ENCODE measurements at places on chromosomes 11 and 22.

- DNase-seq: no peak
These were observed 91.9 kb upstream of the NTM start for GRCh38 chr11:131278472-131278871.

- DNase-seq: no peak
These were observed 50.2 kb downstream of the MIAT start for GRCh38 chr22:26707581-26707980.

- no peak for DNase-seq
These were observed 8.0 kb downstream of the POLD4 start for GRCh38 chr11:67345247-67345919.

DNA sequence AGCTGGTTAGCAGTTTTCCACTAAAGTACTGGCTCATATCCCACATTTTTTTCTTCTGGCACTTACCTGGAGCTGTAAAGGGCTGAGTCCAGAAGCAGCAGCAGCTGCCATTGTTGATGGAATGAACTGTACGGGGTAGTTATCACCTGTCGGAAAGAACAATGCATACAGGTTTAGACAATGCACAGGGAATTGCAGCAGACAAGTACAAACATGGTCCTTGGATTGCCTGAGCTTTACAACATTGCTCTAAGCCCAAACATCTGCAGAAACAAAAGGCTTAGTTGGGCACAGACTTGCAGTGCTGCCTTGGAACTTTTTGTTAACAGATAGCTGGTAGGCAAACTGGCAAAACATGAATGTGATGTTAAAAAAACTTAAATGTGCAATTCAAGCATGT, 258.8 kb downstream of the SOX6 start:
- DNase-seq: peak; percentile 84

DNA sequence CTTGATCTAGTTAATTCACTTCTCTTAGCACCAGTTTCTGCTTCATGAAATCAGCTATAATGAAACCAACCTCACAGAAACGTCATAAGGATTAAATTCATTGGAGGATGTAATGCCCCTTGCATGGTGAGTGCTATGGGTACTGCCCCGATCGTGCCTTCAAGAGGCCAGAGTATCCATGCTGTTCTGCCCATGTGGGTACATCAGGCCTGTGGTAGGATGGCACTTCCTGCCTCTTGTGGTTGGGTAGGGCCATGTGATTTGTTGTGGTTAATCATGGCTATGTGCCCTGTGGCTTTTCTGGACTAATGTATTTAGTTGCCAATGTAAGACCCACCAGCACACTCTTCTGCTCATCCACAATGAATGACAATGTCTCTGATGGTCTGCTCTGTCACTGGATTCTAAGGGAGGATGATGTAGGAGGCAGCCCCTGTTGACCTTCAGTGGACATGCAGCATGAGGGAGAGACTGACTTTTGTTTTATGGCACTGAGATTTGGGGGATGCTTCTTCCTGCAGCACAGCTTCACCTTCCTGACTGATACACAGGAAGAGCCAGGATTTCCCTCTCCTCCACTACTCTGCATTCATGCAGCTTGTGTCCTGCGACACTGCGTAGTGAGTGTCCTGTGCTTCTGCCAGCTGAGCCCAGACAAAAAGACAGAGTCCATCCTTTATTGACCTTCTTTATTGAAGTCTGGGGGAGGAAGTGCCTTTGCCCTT, 66.2 kb downstream of the DHCR7 start:
- DNase-seq: no peak

- peak; percentile 65 for DNase-seq
These were observed 56.1 kb downstream of the PIWIL4 start for GRCh38 chr11:94623120-94623735.

- no peak for DNase-seq
These were observed 36.7 kb downstream of the ISX start for GRCh38 chr22:35102663-35103062.

- no peak for DNase-seq
These were observed 21.7 kb upstream of the PLAAT3 start for GRCh38 chr11:63635762-63636465.

DNA sequence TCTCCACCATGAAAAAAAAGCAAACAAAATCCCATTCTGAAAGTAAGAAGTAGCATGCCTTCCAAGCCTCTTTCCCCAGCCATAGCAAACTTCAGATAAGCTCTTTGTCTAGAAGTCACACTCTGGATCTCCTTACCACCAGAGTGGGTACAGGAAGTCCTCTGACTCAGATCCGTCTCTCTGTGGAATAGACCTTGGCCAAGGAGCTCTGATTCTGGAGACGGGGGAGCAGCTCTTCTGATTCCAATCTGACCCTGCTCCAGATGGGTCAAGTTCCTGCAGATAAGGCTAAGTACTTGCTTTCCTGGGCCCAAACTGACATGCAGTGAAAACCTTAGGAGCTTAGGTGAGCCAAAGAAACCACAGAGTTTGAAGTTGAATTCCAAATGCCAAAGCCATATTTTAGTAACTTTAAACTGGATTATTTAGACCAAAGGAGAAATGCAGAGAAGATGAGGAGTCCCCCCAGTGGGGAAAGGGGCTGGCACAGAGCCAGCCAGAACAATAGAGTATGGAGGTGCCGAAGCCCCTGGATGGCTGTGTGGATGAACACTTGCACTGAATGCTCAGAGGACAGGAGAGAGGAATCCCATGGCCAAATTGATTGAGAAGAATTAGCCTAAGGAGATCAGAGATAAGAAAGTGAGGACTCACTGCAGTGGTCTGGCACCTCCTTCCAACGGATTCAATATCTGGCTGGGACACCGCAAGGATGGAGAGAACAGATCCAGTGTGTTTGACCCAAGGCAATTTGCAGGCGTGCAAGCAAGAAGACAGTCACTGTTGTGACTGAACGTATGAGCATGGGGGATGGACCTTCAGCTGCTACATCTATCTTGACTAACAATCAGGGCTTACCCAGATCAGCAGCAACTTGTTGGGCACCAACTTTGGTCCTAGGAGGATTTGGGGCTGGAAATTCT, 54.9 kb downstream of the ENDOD1 start:
- no peak for DNase-seq

GRCh38 chr11:109432105-109432504, 10.1 kb downstream of the C11orf87 start:
- DNase-seq: no peak

- DNase-seq: no peak
These were observed 169.8 kb downstream of the C11orf91 start for GRCh38 chr11:33530815-33531214.

GRCh38 chr11:105181100-105181499, 41.5 kb upstream of the CARD18 start:
- no peak for DNase-seq

- peak; percentile 74 for DNase-seq
These were observed 81.6 kb downstream of the TEAD1 start for GRCh38 chr11:12755510-12756453.

DNA sequence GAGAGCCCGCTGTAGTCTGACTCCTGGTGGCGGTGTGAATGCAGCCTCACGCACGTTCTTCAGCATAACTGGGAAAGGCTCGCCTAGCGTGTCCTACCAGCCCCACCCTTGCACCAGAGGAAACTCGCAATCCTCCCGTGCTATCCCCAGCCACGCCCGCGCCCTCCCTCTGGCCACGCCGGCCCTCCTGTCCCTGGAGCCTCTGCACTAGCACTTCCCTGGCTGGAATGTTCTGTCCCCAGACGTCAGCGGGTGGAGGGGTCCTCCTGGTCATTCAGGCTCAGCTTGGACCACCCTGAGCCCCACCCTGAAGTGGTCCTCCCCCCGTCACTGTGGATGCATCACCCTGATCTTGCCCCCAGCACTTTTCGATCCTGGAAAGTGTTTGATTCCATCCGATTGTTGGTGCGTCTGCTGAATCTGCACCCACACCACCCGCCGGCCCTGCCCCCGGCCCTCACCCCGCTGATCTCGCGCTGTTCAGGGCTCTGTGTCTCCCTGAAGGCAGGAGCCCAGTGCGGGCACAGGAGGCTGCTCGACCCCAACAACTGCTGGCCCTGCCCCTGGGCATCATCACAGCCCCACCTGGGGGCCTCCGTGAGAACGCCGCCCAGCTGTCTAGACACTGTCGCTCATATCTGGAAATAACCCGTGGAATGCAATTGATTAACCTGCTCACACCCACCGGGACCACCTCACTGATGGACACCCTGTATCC, 437.0 kb downstream of the TBC1D22A start:
- DNase-seq: no peak

DNA sequence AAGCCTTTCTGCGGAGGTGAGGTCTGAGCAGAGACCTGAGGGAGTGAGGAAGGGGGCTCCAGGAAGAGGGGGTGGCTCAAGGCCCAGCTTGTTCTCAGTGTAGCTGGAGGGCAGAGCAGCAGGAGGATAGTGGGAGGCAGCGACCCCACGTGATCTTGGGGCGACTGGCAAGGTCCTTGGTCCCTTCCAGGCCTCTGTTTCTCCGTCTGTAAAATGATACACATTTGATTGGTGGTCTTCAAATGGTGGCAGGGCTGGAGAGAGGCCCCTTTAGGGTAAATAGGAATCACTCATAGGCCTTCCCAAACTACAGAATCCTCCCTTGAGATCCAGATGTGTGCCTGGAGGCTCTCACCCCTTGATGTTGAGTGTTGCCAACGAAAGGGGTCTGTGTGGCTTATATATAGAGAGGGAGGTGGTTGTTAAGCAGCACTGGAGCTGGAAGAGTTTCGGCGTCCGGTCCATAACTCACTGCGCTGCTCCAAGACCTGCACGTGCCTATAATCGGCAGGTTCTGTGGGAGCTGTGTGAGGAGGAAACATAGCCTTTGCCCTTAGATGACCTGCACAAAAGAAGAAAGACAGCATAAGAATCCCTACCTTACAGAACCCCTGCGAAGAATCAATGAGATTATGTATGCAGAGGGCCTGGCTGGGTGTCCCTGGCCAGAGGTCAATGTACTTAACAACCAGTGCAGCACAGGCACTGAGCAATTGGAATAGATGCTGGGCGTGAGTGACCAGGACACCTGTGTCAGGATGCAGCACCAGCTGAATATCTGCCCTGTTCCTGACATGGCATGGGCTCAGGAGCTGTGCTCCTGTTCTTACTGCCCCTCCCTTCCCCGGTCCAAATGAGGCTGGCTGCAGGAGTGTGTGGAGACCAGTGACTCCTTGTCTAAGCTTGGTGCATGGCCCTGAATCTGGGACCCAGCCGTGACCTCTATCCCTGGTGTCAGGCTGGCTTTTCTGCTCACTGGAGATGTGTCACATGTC, 28.7 kb downstream of the OTOG start:
- no peak for DNase-seq

- no peak for DNase-seq
These were observed 98.6 kb downstream of the RPS6KA4 start for GRCh38 chr11:64457416-64458010.

DNA sequence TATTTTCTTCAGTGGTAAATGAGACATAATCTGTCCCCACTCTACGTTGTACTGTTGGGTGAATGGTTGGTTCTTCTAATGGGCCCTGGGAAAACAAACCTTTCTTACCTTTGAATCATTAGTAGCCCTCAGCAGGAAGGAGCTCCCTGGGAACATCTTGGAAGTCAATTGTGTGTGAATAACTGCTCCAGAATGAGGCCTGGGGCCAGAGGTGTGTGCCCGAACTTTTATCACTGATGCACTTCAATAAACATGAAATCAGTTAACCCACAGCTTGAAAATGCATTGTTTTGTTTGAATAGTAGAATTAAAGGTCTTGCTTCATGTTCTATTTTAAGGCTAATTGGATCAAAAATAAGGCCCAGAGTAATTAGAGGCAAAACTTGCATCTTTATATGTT, 67.1 kb downstream of the NAV2 start:
- no peak for DNase-seq

DNA sequence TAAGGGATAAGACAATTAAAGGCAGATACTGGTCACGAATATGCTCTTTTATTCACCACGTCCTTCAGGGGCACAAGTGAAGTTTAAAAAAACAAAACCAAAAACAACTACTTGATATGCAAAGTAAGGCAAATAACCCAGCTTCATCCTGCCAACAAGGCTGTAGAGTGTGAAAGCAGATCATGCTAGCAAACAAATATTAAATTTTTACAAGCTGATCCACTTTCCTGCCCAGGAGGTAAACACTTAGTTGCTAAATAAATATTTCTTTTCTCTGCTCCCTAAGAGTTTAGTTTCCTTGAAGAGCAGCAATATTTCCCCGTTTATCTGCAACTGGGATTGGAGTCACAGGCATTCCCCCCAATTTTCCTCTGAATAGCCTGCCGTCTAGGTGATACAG, 300.2 kb downstream of the LARGE1 start:
- no peak for DNase-seq

DNA sequence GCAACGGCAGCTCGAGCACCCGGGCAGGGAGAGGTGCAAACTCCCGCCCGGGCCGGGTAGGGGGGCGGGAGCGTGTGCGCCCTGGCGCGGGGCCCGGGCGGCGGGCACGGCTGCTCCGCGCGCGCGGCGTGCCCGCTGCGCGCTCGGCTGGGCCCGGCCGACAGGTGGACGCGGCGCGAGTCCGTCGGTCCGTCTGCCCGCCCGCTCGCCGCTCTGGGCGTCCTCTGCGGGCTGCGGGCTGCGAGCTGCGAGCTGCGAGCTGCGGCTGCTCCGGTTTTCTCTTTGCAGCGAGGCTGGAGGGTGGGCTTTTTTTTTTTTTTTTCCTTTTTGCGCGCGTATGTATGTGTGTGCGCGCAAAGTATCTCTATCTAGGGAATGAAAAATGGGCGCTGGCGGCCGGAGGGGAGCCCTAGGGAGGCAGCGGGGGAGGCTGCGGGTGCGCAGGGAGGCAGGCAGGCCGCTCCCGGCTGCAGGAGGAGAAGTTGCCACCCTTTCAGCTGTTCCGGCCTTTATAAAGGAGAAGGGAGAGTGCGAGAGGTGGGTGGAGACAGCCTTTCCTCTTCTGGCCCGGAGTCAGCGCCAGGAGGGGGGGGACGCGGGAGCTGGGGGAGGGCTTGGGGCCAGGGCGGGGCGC, at the start of gene PDGFB:
PDGFB (minus strand) TSS at position 487 of the 634 bp plus-strand sequence. CDS start 1,019 bp downstream, outside the sequence.
- DNase-seq: no peak

DNA sequence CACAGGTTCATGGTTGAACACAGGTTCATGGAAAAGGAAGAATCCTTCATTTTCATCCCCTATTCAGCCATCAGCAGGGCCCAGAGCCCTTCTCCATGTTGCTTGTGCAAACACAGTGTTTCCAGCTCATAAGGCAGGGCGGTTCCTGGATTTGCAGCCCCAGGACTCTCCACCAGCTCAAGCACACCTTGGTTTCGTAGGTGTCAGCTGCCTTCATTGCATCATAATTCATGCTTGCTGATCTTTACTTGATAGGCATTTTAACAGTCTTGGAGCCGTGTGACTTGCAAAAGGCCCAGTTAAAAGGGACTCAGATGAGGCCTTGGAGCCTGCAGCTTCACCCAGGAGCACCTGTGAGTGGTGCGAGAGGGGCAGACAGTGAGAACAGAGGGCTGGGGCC, 318.1 kb upstream of the B3GAT1 start:
- DNase-seq: no peak

GRCh38 chr22:40196628-40197360, 19.1 kb downstream of the TNRC6B start:
- DNase-seq: no peak

DNA sequence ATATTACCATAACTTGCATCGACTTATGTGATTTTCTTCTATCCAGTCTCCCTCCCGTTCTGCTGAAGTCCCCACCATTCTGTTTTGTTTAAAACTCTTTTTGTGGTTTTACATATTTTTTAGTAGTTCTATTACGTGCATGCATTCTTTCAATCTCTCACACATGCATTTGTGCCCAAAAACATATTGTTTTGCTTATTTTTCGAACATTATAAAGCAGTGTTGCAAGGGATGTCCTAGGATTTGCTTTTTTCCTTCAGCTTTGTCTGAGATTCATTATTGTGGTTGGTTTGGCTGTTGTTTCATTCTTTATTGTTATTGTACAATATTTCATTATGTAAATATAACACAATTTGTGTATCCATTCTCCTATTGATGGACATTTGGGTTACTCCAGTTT, 235.7 kb downstream of the DYNC2H1 start:
- DNase-seq: no peak

GRCh38 chr11:110430267-110431050, 711 bp downstream of the FDX1 start:
- DNase-seq: no peak
